ENCODE measurements at places on chromosomes 1 and 21.
A peak's percentile ranks its signal among the peaks of the same experiment; 100 is the strongest.

DNA sequence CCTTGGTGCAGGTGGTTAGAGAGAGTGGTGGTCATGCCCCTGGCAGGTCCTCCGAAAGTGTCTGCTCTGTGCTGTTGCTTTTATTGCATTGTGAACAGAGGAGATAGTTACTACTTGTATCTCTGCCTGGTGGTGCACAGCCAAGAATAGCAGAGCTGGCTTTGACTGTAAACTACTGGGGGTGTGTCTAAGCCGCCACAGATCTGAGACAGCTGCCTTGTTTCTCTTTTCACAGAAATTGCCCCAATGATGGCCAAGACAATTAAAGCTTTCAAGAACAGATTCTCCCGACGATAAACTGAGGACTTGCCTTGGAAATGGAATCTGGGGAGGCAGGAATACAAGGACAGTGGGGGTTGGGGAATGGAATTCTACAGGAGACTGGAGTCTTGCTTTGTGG is 16.0 kb downstream of the ELOA start:
- no peak for DNase-seq

DNA sequence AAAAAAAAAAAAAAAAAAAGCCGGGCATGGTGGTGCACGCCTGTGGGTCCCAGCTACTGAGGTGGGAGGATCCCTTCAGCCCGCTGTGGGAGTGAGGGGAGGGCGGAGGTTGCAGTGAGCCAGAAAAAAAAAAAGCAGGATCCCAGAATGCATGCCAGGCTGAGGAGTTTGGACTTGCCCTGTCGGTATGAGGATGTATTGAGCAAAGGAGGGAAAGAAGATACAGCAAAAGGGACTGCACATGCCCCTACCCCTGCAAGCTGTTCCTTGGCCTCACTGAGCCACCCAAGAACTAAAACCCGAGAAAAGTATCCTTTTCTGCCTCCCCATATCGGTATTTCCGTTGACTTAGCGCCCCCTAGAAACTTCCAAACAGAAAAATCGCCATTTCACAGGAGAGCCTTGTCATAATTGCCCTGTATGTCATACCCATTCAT is 1.3 kb upstream of the GPATCH4 start:
- DNase-seq: peak; percentile 34

- no peak for DNase-seq
Measured at GRCh38 chr1:153340356-153340755, 8.3 kb downstream of the PGLYRP4 start.

- DNase-seq: no peak
Measured at GRCh38 chr21:14762327-14762726, 216.2 kb upstream of the SAMSN1 start.

DNA sequence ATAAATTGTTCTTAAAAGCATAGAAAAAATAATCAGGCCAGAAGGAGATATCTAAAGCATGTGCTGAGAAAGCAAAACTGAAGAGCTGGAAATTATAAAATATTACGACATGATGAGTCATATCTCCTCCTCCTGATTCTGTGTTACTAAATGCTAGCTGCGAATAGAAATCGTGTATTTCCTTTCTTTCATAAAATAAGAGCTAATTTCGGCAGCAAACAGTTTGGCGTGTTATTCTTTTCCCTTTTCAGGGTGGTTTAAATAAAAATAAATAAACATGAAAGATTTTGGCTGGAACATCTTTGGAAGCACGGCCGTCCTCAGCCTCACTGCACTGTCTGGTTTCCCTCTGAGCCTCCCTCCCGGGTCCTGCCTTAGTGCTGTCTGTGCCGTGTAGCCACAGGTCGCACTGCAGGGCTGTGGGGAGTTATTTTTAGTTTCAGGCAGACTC is 56.0 kb downstream of the ADARB1 start:
- DNase-seq: no peak

DNA sequence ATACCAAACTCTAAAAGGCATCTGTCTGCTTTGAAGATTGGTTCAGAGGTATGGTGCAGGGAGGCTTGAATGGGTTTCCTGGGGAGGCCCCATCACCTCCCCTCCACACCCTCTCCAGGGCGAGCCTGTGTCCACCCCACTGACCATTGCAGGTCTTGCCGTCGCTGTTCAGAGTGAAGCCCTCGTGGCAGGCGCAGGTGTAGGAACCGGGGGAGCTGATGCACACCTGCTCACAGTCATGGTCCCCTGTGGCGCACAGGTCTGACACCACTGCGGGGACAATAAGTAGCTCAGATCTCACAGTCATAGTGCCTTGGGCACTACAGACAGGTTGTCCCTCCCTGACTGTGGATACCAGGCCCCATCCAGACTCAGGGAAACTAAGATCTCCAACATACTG is 6.7 kb downstream of the MATN1 start:
- DNase-seq: no peak

DNA sequence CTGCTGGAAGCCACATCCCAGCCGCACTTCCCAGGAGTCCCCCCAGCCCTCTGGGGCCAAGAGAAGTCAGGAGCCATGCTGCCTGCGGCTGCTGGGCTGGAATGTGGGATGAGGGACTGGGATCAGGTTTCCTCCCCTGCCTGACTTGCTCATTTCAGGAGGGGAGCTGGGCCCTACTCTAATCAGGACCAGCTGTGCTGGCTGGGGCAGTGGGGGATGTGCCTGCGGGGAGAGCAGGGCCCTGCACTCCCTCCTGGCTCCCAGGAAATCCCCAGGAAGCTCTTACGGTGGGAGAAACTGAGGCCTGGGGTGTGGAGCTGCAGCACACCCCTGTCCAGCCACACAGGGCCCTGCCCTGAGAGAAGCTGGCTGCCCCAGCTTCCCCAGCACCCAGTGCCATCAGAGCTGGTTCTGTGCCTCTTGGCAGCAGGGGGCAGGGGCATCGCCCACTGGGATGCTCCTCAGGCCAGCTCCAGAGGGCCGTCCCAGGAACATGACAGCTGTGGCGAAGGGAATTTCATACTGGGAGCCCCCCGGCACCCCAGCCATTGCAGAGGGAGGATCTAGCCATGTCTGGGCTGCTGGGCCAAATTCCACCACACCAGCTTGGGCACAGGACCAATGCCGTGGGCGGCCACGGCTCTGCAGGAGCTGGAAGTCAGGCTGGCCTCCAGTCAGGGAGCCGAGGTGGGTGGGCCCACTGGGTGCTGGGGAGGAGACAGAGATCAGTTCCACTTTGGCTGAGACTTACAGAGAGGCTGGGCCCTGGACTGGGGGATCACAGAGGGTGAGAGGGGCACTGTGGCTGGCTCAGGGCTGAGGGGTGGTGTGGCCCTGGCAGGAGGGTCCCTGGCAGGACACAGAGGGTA is 21.3 kb upstream of the PRSS38 start:
- DNase-seq: no peak

- DNase-seq: no peak
Measured at GRCh38 chr1:21570528-21570875, 61.3 kb downstream of the ALPL start.

GRCh38 chr1:151993084-151993733 is 450 bp downstream of the S100A10 start:
- DNase-seq: peak; percentile 49

DNA sequence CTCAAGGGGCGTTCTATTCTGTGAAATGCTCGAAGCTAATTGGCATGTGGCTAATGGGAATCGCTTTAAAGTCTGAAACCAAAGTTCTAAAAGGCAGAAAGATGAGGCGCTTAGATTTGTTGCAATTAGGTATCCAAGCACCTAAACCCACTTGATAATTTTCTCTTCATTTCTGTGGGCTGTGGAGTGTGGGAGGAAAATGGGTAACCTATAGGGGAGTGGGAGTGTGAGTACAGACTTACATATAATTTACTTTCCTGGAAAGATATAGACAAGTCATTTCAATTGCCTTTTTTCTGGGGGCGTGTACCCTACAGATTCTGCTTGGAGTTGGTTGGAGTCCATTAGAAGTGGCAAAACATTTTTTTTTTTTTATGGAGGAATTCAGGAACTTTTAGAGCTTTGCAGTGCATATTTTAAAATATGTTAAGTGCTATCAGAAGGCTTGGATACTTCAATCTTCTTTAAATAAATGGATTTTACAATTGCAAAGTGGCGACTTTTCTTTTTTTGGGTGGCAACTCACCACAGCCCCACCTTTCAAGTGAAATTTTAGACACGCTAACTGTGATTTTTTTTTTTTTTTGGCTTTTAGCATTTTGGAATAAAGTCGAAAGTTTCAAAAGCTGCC is 254.5 kb downstream of the CAMTA1 start:
- no peak for DNase-seq

GRCh38 chr1:175646439-175647209 is 96.8 kb downstream of the TNR start:
- DNase-seq: no peak

GRCh38 chr1:198756470-198756869 is 117.6 kb downstream of the PTPRC start:
- no peak for DNase-seq

GRCh38 chr1:164228928-164229327 is 330.1 kb upstream of the PBX1 start:
- DNase-seq: no peak

- no peak for DNase-seq
Measured at GRCh38 chr1:65170511-65171142, 22.6 kb downstream of the AK4 start.

GRCh38 chr1:31937300-31938183 is 626 bp downstream of the PTP4A2 start:
- DNase-seq: peak; percentile 78

DNA sequence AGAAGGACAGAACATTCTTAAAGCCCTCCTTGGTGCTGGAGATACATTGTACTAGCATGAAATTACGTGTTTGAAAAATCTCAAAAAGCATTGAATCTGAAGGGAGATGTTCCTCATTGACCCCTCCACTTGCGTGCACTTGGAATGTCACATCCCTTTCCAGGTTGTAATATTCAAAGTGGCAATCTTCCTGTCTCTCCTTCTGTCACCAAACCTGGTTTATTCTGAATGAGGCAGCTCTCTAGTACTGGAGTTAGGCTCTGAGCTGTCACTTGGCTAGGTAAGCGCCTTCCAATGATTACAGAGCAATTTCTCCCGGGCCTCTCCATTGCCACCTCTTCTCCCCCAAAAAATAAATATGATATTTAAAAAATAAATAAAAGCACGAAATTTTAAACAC is 855 bp downstream of the DSCAM start:
- DNase-seq: no peak

GRCh38 chr1:41842993-41843755 is 75.5 kb downstream of the HIVEP3 start:
- DNase-seq: no peak

DNA sequence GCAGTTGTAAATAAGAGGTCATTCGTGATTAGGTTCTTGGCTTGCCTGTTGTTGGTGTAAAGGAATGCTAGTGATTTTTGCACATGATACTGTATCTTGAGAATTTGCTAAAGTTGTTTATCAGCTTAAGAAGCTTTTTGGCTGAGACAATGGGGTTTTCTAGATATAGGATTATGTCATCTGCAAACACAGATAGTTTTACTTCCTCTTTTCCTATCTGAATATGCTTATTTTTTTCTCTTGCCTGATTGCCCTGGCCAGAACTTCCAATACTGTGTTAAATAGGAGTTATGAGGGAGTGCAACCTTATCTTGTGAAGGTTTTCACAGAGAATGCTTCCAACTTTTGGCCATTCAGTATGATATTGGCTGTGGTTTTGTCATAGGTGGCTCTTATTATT is 576.1 kb upstream of the RGS18 start:
- DNase-seq: no peak

GRCh38 chr21:26385721-26386120 is 187.4 kb downstream of the CYYR1 start:
- no peak for DNase-seq
